Prostate gland (tissue), 2 donors: ENCODE measurements at places on chromosomes 11 and 22.

DNA sequence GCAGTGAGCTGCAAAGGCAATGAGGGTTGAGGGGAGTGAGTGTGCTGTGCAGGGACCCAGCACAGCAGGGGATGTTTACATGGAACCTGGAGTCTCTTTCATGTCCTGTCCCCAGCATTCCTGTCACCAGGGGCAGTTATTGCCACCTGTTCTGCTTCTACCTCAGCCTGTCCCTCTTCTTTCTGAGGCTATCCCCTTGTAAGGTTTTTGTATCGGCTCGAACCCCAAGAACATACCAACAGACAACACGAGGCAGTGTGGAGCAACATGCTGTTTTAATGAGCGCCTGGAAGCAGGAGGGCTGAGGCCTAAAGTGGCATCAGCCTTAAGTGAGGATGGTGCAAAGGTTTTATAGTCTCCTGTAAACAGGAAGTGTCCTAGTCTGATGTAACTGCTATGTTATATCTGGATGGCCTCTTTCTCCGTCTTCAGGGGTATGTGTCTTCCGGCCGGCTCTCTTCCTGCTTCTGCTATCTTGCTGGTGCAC, 3.9 kb downstream of the SCGB2A2 start:
- no peak for DNase-seq

DNA sequence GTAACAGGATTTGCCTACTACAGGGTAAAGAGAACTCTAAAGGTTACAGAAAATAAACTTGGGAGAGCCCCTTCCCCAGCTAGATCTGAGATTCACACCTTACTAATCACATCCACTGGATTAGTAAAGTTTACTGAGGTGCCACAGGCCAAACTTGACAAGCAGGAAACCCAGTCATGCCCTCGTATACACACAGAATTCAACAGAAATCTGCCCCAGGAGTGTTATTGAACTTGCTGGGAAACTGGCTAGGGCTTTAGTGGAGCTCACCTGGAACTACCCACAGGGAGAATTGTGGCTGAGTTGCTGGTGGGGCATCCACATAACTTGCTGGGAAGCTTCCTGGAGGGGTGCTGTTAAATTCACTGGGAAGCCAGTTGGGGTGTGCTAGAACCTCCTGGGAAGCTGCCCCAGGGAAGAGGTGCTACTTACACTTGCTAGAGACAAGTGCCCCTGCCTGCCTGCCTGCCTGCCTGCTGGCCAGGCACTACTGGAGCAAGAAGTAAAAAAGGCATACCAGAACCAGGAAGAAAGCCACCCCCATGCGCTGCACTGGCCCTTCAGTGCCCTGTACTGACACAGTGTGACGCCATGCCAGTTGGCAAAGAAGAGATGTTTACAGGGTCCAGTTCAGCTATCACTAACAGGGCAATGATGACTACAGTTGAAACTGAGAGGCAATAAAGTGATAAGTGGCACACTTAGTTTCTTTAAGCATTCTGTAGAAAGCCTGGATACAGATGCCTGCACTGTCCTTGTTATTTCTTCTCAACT, 106.5 kb downstream of the ALX4 start:
- DNase-seq, result no peak

- DNase-seq, result no peak
Observed at GRCh38 chr22:32395107-32395506, 16.9 kb downstream of the RTCB start.

- no peak for DNase-seq
Observed at GRCh38 chr22:44814266-44815098, 62.1 kb downstream of the ARHGAP8 start.

DNA sequence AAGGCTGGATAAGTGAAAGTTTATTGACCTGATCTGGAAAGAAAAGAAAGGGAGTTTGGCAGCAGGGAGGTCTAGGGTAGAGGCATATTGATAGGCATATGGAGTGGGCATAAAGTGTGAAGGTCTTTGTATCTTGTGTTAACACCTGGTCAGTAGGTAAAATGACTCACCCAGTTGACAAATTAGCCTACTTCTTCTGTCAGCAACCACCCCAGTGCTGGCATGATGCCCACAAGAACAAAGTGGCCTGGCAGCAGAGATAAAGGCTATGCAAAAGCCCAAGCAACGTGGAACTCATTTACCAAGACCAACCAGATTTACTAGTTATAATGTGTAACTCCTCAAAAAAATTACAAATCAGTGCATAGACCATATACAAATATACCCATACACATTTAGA, 4.9 kb downstream of the OR10A3 start:
- DNase-seq, result no peak

GRCh38 chr22:38142606-38143005, 32.1 kb upstream of the BAIAP2L2 start:
- DNase-seq, result no peak

DNA sequence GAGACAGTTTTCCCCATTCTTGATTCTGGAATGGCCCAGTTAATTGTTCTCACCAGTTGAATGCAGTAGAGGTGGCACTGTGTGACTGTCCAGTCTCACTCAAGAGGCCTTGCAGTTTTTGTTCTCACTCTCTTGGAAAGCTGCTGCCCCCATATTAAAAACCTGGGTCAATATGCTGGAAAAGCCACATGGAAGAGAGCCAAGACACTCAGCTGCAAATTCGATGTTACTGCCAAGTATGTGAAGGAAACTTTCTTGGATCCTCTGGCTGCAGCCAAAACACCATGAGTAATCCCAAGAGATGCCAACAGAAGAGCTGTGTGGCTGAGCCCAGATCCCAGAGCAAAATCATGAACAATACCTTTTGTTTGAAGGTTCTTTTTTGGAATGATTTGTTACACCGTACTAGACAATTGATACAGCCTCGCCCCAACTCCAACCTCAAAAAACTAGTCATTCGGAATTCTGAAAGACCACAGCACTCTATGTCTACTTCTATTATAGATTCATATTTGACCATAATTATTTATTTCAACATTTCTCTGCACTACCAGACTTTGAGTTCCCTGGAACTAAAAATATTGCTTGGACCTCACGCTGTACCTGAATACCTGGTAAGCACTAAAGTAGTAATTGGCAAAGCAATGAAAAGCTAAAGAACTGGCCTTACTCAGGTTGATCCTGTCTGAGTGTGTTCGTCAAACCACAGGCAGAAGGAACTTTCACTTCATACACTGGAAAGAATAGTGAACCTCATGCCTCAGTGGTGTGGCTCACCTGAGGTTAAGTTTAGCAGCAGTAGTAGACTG, 378.8 kb downstream of the ETS1 start:
- DNase-seq, result peak; percentile 5

DNA sequence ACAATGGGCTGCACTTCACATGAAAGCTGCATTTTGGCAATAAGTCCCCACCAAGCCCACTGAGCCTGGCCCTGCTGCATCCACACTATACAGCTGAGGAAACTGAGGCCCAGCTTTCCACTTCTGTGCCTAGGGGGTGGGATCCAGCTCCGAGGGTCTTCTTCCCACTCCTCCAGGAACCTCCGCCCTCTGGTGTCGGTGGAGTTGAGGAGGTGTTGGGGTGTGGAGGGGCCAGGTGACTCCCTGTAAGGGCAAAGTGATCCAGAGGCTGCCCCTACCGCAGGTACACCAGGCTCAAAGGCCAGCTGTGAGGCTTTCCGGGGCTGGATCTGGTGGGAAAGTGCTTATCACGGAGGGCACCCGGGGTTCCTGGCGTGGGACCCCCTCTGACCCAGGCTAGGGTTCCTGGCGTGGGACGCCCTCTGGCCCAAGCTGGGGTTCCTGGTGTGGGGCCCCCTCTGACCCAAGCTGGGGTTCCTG, 125.0 kb downstream of the KCNQ1 start:
- no peak for DNase-seq

GRCh38 chr22:44459041-44459440, 39.0 kb downstream of the RTL6 start:
- no peak for DNase-seq

GRCh38 chr11:121257289-121257688, 35.3 kb upstream of the SC5D start:
- no peak for DNase-seq

DNA sequence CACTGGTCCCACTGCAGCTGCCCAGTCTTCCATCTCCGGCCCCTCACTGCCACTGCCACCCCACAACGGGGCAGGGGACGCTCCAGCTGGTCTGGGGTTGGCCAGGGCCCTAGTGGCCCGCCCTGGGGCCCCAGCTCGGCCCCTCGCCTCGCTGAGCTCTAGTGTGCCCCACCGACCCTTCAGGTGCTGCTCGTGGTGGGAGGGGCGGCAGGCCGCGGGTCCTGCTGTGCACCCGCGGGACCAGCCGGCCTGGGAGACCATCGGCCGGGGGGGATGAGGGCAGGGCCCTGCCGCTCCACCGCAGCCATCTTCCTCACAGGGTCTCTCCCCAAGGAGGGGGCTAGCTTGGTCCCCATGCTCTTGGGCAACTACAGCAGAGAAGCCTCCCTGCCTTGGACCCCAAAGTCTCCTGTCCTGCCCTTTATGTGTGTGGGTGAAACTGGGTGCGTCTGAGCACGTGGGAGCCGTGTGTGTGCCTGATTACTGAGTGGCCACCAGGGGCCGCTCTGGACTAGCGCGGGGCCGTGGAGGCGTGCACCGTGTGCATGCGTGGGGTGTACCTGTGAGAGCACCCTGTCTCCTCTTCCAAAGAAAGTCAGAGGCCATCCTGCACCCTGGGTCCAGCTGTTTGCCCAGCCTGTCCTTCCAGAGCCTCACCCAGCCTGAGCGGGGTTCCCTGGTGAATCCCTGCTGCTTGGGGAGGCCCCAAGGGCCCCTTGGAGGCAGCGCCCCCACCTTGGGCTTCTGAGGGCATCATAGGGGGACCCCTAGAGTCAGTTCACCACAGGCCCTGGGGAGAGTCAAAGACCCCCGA, 6.0 kb upstream of the ACR start:
- no peak for DNase-seq

DNA sequence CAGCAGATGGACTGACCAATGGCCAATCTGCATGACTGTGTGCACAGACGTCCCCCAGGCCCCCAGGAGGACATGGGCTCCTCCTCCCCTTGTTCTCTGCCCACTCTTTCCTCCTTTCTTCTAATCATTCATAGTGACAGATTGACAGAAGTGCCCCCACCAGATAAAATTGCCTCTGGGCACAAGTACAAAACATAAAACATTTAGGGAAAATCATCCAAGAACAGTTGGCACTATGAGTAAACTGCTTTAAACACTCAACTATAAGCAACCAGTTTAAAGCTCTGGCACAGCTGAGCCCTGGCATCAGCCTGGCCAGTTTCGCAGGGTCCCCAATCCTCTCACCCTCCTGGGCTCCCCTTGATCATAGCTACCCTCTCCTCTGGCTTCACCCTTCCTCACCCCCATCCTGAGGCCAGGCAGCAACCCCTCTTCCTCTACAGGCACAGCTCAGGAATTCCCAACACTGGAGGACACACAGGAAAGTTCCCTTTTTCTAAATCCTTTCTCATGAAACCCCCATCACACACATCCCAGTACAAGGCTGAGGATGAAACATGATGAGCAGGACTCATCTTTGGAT, 232.9 kb downstream of the BUD13 start:
- DNase-seq, result no peak

- DNase-seq, result no peak
Observed at GRCh38 chr22:27213294-27213693, 555.9 kb downstream of the MIAT start.

GRCh38 chr11:82767123-82767522, 33.5 kb upstream of the FAM181B start:
- DNase-seq, result no peak

- DNase-seq, result no peak
Observed at GRCh38 chr11:112277941-112278340, 17.3 kb upstream of the PLET1 start.

DNA sequence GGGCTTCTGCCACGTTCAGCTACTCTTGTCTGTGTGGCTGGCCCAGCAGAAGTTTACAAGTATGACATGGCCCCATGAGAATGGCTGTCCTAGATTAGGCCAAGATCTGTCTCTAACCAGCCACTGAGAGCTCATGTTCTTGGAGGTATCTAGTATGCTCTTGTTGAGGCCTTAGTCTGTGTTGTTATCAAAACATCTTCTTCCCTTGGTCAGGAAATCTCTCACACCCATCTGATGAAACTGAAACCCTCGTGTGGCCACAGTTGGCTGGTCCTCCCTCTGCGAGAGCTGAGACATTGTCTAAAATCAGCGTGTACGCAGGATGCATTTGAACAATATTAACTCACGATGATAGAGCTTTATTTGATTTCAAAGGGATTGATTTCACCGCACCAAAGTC, 109.0 kb upstream of the NNMT start:
- DNase-seq, result no peak

- DNase-seq, result no peak
Observed at GRCh38 chr11:110527146-110527545, 97.4 kb downstream of the FDX1 start.

DNA sequence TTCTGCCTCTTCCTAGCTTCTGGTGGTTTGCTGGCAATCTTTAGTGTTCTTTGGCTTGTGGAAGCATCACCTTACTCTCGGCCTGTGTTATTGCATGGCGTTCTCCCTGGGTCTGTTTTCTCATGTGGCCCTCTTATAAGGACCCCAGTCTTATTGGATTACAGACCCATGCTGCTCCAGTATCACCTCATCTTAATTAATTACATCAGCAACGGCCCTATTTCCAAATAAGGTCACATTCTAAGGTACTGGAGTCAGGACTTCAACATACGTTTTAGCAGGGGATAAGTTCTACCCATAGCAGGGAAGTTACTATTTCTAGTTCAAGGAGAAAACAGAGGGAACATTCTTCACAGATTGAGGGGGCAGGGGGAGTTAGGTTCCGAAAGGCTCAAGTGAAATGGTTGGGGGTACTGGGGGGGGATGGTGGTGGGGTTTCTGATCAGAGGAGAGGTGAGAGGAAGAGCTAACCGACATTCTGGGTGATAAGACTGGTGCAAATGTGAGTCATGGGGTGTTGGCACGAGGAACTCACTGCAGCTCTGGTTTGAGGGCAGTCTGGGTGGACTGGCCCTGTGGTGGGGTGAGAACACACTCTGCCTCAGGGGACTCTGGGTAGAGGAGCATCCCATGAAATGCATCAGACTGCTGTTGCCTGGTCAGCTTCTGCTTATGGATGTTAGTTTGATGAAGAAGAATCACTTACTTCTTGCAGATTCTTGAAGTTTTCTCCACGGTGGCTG, 51.5 kb upstream of the ZBED5 start:
- DNase-seq, result no peak

- no peak for DNase-seq
Observed at GRCh38 chr11:64894812-64895452, 16.5 kb upstream of the EHD1 start.

DNA sequence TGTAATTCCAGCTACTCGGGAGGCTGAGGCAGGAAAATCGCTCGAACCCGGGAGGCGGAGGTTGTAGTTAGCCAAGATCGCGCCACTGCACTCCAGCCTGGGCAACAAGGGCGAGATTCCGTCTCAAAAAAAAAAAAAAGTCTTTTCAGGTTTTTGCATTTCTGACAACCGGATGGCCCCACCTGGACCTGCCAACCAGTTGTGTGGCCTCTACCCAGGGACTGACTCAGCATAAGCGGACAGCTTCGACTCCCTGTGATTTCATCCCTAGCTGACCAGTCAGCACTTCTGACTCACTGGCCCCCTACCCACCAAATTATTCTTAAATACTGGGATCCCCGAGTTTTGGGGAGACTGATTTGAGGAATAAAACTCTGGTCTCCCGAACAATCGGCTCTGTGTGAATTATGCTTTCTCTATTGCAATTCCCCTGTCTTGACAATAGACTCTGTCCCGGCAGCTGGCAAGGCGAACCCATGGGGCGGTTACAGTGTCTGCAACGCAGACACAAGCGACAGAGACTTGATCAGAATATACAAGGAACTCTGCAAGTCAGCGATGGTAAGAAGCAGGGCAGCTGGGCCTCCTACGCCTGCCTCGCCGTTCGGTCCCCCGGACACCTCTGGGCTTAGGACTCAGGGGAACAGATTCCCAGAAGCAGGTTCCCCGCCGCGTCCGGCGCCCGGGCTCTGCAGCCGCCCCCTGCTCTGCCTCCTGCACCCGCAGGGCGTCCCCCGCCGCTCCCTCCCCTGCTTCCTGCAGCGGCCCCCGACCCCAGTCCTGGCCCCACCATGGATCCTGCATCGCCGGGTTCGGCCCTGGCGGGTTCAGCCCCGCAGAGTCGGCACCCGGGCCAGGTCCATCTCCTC, 741 bp upstream of the TALDO1 start:
- DNase-seq, result no peak
